WTC11 (cell line): ENCODE measurements at places on chromosomes 13 and 19.

DNA sequence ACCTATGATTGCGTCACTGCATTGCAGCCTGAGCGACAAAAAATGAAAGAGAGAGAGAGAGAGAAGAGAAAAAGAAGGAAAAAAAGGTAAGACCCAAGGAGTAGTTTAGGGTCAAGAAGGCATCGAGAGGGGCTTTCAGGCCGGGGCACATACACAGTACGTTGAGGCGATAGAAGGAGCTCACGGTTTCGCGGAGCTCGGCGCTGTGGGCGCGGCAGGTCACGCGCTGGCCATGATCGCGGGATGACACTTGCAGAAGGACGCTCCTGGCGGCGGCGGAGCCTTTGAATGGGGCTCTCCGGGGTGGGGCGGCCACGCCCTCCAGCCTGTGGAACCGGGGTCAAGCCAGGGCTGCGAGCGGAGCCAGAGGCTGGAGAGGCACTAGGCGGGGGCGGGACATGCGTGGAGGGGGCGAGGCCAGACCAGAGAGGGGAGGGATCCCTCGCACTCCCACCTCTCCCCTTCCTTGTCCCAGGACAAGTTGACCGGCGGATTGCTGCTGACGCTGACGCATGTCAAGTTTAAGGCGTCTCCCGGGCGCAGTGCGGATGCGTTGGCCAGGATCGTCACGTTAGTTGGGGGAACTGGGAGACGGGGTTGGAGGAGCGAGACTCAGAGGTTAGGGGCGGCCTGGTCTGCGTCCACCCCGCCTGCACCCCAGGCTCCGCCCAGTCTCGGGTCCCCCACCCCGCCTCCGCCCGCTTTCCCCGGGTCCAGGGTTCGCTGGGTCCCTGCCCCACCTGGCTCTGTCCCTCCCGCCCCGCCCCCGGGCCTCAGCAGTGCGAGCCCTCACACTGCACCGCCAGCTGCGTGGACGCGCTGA is 6.9 kb downstream of the NPHS1 start:
- DNase-seq: peak; percentile 61

GRCh38 chr13:109611912-109612691 is 174.3 kb downstream of the IRS2 start:
- DNase-seq: no peak

GRCh38 chr19:4932711-4933110 is 23.4 kb downstream of the UHRF1 start:
- DNase-seq: no peak

- no peak for DNase-seq
Measured at GRCh38 chr13:24506698-24507335, 5.8 kb downstream of the PARP4 start.

- DNase-seq: peak; percentile 66
Measured at GRCh38 chr13:86882107-86882506, 789.1 kb upstream of the SLITRK5 start.
